CD4-positive, alpha-beta T cell treated with Interleukin-4 for 4 hours (primary cell): ENCODE measurements at places on chromosomes 16 and 17.

DNA sequence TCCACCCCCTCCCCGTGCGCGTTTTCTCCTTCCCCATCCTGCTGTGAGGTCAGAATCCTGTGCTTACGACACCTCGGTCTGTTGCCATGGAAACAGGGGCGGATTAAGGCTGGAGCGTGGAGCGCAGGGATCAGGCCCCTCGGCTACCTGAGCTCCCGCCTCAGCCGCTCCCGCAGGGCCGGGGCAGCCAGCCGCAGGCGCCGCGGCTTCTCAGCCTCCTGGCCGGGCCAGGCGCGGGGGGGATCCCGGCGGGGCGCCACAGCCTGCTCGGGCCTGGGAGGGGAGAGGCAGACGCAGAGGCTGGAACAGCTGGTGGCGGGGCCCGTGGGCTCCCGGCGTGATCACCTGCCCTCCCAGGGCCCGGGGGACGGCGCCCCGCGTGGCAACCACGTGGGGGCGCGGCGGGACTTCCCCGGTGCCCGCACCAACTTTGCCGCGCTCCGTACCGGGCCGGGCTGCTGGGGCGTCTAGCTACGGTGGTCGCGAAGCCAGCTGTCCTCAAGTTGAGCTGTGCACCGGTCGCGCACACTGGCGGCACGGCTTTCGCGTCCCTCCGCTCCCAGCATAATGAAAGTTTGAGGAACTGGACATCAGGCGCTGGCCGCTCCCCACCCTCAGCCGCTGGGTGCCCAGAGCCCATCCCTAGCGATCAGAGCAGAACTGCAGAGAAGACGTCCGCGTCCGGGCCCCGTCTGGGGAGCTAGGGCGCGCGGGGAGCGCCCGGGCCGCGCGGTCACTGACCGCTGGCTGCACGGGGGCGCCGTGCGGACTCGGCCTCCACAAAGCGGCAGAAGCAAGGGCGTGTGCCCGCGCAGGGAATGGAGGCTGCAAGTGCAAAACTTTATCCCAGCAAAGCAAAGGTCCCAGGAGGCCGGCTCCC lies 1.2 kb downstream of the RTN4RL1 start:
- DNase-seq: peak; percentile 21

DNA sequence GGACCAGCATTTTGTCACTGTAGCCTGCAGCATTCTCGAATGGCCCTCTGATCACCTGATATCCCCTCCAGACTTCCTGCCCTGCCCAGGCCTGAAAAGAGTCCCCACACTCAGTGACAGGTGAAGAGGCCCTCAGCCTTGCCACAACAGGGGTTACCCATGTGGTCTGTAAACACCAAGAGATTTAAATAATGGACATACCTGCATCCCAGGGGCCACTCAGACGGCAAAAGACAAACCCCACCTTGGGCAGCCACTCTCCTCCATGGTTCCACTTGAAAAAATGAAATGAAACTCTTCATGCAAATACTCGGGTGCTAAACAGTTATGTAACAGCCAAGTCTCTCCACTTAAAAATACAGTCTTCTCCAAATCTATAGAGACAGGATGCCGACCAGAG lies 22.9 kb upstream of the PECAM1 start:
- no peak for DNase-seq

GRCh38 chr17:30969989-30970830 lies 629 bp upstream of the RNF135 start:
- no peak for DNase-seq

DNA sequence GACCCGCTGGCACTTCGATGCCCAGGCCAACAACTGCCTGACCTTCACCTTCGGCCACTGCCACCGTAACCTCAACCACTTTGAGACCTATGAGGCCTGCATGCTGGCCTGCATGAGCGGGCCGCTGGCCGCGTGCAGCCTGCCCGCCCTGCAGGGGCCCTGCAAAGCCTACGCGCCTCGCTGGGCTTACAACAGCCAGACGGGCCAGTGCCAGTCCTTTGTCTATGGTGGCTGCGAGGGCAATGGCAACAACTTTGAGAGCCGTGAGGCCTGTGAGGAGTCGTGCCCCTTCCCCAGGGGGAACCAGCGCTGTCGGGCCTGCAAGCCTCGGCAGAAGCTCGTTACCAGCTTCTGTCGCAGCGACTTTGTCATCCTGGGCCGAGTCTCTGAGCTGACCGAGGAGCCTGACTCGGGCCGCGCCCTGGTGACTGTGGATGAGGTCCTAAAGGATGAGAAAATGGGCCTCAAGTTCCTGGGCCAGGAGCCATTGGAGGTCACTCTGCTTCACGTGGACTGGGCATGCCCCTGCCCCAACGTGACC lies 5.0 kb downstream of the WFIKKN2 start:
- DNase-seq: no peak

- no peak for DNase-seq
Measured at GRCh38 chr16:58542291-58542690, 27.0 kb downstream of the SETD6 start.

GRCh38 chr16:74202009-74202408 lies 94.6 kb upstream of the PSMD7 start:
- no peak for DNase-seq

GRCh38 chr17:79993390-79994227 lies 42.1 kb downstream of the TBC1D16 start:
- DNase-seq: no peak
